ENCODE measurements at places on chromosomes 1 and 21.

GRCh38 chr1:86787621-86788020, 83.2 kb downstream of the SH3GLB1 start:
- DNase-seq = no peak

DNA sequence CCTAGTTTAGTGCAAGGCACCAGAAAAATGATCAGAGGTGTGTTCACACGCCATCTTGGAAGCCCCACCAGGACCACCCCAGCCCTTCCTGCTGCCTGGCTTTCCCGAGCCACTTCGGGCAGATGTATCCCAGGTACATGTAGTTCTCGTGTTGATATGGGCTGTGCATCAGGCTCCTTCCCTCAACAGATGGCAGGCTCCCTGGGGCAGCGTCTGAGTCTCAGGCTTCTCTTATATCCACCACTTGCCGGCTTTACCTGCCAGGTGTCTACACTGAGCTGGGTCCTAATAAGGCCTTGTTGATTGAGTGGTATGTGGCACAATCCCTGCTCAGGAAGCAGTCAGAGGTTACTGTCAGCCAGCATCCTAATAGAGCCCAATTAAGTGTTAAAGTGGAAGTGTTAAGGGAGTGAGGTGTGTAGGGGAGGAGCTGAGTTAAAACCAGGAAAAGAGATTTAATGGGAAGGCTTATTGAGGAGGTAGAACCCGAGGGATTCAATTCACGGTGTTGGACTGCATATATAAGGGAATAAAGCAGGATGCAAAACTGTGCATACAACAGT, 8.5 kb downstream of the GPA33 start:
- no peak for DNase-seq

DNA sequence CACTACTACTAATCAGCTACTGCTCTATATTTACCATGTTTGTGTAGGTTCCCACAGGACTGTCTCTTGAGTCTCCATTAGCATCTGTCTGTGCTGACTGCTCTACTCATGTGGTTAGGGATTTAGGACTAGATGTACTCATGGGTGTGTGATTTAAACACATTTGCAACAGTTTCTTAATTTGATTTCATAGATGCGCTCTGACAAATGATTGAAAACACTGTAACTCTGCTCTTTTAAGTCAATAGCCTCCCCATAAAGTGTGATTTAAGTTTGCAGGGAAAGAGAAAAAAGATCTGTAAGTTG, 809.3 kb downstream of the NCAM2 start:
- no peak for DNase-seq

- DNase-seq = no peak
These were observed 45.2 kb downstream of the SDCCAG8 start for GRCh38 chr1:243301059-243301458.

DNA sequence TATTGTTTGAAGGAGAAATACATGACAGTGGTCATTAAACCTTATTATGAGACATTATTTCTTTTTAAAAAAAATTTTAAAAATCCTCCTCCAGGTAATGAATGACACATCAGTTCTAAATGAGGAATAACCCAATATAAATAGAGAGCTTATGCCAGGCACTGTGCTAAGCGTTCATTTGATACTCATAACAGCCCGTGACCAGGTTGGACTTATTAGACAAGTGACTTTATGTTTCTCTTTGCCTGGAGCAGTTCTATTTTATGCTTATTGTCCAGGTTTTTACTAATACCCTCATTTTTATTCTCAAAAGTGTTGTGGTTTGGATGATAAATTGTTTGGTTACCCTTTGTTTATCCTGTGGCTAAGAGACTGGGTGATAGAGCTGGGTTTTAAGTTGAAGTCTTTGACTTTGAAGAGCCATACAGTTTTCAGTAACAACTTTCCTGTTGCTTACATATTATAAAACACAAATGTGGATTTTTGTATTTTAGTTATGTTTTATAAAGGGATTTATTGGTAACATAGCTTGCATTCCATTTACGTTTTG, 84.2 kb downstream of the RABGAP1L start:
- no peak for DNase-seq

GRCh38 chr1:12052008-12052573, 11.0 kb upstream of the TNFRSF8 start:
- peak; percentile 27 for DNase-seq

DNA sequence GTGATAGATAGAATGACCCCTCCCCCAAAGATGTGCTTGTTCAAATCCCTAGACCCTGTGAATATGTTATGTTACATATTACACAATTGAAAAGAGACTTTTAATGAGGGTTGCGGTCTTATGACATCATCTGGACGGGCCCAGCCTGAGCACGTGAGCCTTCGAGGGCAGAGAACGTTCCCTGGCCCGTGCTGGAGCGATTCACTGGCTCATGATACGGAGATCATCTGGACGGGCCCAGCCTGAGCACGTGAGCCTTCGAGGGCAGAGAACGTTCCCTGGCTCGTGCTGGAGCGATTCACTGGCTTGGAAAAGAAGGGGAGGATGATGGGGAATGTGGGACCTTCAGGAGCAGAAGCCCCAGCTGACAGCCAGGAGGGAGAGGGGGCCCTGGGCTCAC, 34.4 kb upstream of the COL18A1 start:
- no peak for DNase-seq

- DNase-seq = no peak
These were observed 53.1 kb downstream of the MEGF6 start for GRCh38 chr1:3558036-3558726.

GRCh38 chr1:171623651-171624331, 1.7 kb downstream of the MYOCOS start:
- DNase-seq = no peak

DNA sequence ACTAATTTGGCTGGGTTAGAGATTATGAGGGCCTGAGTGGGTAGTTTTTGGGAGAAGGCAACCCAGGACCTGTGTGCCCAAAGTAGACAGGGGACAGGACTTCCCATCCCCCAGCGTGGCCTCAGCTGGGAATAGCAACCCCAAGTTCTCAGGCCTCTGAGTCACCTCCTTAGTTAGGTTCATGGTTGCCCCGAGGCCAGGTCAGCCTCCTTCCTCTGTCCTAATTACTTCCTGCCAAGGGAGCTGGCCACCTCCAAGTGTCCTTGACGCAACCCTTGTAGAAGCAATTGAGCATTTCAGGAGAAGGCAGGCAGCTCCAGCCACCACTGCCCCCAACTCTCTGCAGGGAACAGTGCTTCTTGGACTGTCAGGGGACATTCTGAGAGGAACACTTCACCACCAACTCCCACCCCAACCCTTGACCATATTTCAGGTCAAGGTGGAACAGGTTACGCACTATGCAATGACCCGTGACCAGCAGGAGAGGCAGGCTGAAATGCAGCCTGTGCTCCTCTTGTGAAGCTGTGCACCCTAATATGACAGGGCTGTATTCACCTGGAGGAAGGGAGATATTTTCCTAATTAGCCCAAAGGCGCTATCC, 5.1 kb upstream of the NT5C1A start:
- no peak for DNase-seq

GRCh38 chr1:25066731-25067517, 136.8 kb upstream of the RUNX3 start:
- DNase-seq = no peak

DNA sequence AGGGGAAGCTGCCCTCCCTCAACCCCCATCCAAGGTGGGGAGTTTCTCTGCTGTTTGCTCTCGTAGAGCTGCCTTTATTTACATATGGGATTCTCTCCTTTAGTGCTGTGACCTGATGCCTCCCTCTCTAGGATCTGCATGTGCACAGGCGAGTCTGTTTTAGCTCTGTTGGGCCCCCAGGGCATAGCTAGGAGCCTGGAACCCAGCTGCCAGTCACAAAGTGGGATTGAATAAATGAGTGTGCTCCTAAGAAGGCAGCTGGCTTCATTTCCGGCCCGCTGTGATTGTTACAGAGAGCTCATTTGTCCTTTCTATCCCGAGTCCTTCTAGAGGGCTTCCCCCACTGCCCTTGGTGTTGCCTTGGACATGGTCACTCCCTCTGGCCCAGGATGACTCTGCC, 176.6 kb downstream of the GRIK3 start:
- DNase-seq = no peak

DNA sequence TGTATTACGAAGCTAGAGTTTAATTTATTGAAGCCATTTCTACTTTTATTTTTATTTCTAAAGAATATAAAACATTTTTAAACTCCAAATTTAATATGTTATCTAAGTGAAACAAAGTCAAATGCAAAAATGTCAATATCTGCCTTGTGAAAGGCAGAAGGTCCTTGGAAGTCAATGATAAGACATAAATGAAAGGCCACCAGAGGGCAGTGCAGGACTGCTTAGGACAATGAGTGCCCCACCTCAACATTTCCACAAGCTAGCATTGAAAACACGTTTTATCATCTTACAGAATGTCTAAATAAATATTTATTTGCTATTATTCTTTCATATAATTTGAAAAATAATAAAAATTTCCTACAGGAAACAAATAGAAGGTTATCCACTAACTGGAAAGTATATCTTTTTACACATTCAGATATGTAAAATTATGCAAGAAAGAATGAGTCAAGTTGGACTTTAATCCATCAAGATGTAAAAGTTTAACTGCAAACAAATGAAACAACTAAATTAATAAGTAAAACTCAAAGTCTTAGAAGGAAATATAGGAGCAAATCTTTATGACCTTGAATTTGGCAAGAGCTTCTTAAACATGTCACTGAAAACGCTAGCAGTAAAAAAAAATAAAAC, 140.1 kb upstream of the FMN2 start:
- DNase-seq = no peak

All from GOT3 (cell line).